ENCODE measurements at places on chromosomes 4 and X.

DNA sequence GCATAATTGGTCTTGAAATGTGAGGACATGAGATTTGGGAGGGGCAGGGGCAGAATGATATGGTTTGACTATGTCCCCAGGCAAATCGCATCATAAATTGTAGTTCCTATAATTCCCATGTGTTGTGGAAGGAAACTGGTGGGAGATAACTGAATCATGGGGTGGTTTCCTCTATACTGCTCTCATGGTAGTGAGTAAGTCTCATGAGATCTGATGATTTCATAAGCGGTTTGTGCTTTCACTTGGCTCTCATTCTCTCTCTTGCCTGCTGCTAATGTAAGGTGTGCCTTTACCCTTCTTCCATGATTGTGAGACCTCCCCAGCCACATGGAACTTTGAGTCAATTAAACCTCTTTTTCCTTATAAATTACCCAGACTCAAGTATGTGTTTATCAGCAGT lies 2595.9 kb downstream of the PCDH7 start:
- no peak for DNase-seq

DNA sequence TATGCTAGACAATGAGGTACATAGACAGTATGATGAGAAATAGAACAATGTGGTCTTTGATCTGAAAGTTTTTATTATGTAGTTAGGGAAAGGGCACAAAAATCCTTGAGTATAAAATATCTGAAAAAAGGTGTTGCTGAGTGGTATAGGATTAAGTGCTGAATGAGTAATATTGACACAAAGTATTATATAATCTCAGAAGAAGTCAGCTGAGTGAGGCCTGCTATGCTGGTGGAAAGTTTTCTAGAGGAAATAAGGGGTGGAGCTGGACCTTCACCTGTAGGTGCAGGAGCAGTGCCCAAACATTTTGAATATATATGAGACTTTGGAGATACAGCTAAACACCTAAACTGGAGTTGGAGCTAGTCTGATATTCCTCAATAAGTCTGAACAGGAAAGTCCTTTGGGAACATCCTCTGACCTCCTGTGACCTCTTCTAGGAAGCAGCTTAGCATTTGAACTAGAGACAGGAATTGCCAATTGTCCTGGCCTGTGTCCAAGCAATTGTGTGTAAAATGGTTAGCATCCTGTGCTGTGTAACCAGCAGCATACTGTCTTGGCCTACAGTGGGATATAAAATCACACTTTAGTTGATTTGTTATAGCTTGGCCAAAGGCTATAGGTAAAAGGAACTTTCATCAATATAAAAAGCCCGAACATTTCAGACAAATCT lies 285.3 kb downstream of the ANKRD50 start:
- DNase-seq, result no peak

DNA sequence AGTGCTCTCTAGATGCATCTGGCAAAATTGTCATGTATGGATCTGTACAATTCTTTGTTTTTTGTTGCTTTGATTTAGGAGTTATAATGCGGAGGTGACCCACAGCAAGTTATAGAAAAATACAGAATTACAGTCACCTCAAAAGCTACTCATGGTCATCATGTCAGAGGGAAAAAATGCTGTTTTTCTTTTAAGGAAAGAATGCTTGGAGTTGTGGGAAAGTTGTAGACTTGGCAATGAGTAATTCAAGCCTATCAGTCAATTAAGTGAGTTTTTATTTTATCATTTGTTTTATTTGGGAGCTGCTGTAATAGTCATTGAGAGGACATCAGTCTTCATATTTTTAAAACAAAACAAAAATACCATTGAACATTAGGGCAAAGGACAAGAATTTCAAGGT lies 16.4 kb downstream of the FHL1 start:
- DNase-seq, result no peak

- DNase-seq, result no peak
These were observed 24.0 kb upstream of the SNCA start for GRCh38 chr4:89860971-89861370.

GRCh38 chr4:92455951-92456350 lies 152.2 kb downstream of the GRID2 start:
- no peak for DNase-seq

DNA sequence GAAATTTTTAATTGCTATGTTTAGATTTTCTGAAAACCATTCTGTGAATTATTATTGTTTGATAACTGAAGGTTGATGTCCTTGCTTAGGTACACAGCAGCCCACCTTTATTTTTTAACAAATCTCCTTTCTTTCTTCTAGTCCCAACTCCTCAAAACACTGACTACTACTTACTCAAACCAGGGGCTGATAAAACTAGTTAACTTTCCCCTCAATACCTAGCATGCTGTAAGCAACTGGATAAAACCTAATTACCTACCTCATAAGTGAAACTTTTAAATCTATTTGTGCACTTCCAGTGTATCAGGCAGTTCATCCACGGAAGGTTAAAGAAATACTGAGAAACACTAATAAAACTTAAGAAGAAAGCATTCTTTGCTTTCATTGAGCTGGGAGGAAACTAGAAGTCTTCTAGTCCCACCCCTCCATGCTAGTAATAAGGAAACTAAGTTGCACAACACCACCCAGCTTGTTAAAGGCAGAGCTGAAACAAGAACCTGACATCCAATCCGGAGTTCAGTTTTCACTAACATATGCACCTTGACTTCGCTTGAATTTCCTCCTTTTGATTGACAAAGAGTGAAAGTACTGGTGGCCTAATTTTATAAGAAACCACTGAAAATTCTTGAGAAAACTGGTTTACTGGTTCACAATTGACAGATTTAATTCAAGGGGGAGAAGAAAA lies 180.2 kb upstream of the TET2 start:
- no peak for DNase-seq

DNA sequence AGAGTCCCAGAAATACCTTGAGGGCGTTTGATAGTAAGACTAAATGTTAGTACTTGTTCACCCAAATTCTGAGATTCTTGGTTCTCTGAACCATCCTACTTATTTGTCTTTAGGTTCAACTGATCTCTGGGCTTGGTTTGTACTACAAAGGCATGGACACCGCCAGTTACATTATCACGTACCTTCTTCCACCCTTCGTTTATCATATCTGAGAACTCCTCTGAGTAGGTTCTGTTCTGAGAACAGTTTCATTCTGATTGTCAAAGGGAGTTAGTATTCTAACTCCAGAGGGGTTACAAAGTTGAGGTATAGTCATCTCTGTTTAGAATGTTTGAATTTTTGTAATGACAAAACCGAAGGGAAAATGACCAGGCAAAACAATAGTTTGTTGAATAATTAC lies 19.3 kb downstream of the ZFX start:
- no peak for DNase-seq

All from GOT3 (cell line).